ENCODE measurements at places on chromosomes 7 and 10.

DNA sequence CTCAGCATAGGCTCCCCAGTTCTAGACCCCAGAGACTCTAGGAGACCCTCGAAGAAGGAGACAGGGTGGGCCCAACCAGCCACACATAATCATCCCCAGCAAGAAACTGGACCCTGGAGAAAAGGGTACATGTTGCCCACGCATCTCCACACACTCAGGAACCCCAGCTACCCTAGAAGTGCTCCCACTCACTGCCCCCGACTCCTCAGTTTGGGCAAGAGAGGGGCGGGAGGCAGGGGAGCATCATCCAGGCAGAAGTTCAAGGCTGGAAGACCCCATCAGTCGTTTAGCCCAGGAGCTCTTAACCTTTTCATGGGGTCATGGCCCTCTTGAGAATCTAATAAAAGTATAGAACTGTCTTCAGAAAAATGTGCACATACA is 1.8 kb upstream of the ZNF467 start:
- DNase-seq, result no peak

DNA sequence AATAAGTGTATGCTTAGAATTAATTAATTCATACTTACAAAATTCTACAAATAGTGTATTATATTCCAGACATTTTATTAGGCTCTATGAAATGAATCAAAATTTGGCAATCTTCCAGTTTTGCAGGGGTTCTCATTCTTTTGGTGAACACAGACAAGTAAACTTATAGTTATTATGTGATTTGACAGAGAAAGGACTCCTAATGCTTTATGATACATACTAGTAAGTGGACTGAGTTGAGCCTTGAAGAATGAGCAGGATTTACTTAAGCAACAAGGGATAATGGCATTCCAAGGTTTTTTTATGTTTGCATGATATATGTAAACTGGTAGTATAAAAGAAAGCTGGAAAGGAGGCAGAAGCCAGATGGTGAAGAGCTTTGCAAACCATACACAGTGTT is 145.7 kb upstream of the FERD3L start:
- DNase-seq, result no peak

DNA sequence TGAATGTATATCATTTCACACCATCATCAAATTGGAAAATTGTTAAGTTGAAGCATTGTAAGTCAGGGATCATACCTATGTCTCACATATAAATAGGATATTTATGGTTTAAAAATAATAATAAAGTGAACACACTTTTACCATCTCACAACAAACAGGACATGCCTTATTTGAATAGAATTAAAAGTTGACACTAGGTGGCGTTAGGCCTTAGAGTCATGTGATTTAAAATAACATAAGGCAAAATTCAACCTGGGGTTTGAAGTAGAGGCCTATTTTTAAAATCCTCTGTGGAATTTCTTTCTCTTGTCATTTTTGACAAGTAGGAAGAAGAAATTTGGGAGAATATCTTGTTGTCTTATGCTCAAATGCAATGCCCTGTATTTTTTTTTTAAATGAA is 184.7 kb upstream of the PCDH15 start:
- DNase-seq, result no peak

- DNase-seq, result no peak
Measured at GRCh38 chr10:77341055-77341454, 296.6 kb downstream of the KCNMA1 start.

Data from NCI-H1105 (cell line).